ENCODE measurements at places on chromosomes 1 and 21.

DNA sequence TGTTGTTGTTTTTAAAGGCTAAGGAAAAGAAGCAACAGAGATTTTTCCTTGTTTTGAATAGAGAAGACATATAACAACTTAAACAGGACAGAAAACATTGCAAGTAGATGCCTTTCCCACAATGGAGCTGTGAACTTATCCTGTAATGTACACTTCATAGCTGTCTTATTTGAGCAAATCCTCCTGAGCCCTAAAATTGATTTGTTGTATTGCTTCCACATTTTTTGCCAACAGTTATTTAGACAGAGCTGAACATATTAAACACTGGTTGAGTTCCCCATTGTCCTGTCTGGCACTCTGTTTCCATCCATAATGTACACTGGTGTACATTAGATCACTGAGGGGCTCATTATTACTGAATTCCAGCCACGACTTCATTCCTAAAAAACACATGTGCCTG lies 32.2 kb downstream of the CACHD1 start:
- DNase-seq: no peak

- no peak for DNase-seq
These were observed 602.2 kb upstream of the ADAMTS5 start for GRCh38 chr21:27569091-27569490.

- DNase-seq: no peak
These were observed at the start of gene LACTBL1 for GRCh38 chr1:22972760-22973159. TSS of gene LACTBL1 (minus strand) at chr1:22972866. CDS start at chr1:22972316, 550 bp downstream.

DNA sequence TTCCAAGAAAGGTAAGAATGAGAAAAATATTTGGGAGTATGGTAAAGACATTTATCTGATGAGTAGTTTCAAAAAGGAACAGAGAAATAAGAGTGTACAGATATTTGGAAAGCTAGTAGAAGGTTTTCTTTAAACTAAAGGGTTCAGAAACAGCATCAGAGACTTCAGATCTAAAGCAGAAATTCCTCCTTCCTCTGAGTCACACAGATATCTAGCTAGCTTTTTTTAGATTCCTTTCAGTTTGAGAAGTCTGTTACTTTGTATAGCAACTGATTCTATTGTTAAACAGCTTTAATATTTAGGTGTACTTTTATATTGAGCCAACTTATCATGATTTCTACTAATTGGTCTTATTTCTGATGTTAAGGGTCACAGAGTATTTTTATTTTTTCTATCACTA lies 4.7 kb downstream of the AMY2B start:
- no peak for DNase-seq

GRCh38 chr1:182687361-182687760 lies 3.0 kb upstream of the RGS8 start:
- peak; percentile 41 for DNase-seq

- DNase-seq: no peak
These were observed 983 bp downstream of the PADI2 start for GRCh38 chr1:17118268-17118667.
